RPMI7951 (cell line): ENCODE measurements at places on chromosomes 4 and X. TPM values are rescaled to one million over a fixed set of nuclear protein-coding genes. Genes with fewer than 3 reads are reported as not detected.

Gene MYL5
- total RNA-seq: 1.3 and 3.2 TPM in 2 replicates

Gene PRSS12
- total RNA-seq: 0.12 and 0.20 TPM in 2 replicates

Gene SSX2
- not detected in 2 replicates for total RNA-seq

Gene RAPGEF2
- total RNA-seq: 12.7 and 12.9 TPM in 2 replicates

Gene S100P
- total RNA-seq: not detected in 2 replicates

Gene RHOH
- not detected in 2 replicates for total RNA-seq

Gene CXCL6
- not detected in 2 replicates for total RNA-seq

Gene PLCXD1
- 2.6 and 3.2 TPM in 2 replicates for total RNA-seq

Gene DMP1
- not detected in 2 replicates for total RNA-seq

Gene FAM9C
- total RNA-seq: under 0.01 TPM in 1 of 2 replicates, not detected in the other

Gene DDX53
- not detected in 2 replicates for total RNA-seq

Gene HSD17B13
- 0.49 TPM in 1 of 2 replicates, not detected in the other for total RNA-seq
